ENCODE measurements at places on chromosomes 11 and 22. TPM values are rescaled to one million over a fixed set of nuclear protein-coding genes. Genes with fewer than 3 reads are reported as not detected.

The ADM gene
- 74.6 TPM for total RNA-seq

The MMP13 gene
- 0.35 TPM for total RNA-seq

The ABTB2 gene
- total RNA-seq: 8.0 TPM

The TRPC6 gene
- 0.13 TPM for total RNA-seq

The OR52N4 gene
- total RNA-seq: not detected

The INSC gene
- total RNA-seq: 2.0 TPM

The CHRM1 gene
- total RNA-seq: not detected

The SAA4 gene
- total RNA-seq: not detected

The GATD1 gene
- 47.0 TPM for total RNA-seq

The OR52E8 gene
- not detected for total RNA-seq

The MRGPRF gene
- not detected for total RNA-seq

The MMP27 gene
- total RNA-seq: not detected
